ENCODE measurements at places on chromosomes 5 and 9.

DNA sequence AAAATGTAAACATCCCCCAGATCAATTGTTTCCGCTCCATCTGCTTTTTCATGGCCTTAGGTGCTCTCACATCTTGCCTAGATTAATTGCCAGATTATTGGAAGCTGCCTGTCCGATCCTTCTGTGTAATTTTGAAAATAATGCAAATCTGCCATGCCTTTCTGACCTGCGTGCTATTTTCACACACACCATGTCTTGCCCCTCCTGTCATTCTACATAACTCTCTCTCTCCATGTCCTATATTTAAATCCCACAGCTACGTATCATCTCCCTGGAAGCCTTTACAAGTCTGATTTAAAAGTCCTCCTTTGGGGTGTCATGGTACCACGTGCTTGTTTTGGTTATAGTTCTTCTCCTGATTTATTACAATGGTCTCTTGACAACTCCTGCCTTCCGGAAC lies 247.6 kb upstream of the ELAVL2 start:
- no peak for DNase-seq

DNA sequence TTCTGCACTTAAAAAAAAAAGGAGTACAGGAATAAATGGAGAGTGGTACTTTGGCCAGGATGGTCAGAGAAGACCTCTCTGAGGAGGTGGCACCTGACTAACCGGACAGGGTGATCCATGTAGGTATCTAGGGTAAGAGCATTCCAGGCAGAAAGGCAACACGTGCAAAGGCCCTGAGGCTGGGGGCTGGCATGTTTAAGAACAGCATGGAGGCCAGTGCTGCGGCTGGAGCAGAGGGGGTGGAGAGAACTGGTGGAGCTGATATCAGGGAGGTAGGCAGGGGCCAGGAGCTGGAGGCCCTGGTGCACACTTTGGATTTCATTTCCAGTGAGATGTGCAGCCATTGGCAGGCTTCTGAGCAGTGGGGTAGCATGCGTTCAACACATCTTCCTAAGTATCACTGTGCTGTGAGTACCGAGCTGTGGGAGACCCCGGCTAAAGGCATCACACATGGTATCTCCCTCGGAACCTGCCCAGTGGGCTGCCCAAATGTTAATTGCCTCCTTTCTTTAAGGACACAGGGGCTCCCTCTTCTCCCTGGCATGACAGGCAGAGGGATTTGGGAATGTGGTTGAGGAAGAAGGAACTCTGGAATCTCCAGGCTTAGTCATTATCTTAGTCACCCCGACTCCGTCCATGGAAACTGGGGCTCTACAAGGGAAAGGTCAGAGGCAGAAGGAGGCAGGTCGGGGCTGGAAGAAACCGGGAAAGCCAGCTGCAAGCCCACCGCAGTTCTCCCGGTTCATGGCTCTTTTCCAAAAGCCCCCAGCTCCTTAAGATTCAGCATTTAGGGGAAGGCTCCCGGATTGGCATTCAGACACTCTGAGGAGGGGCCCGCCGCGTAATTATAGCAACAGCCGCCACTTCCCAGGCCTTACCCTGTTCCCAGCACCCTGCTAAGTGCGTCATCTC lies 18.6 kb downstream of the SLC6A7 start:
- DNase-seq = no peak

GRCh38 chr9:106467113-106467864 lies 395.7 kb upstream of the ZNF462 start:
- DNase-seq = no peak

- no peak for DNase-seq
Observed at GRCh38 chr9:42386477-42386876, 203.0 kb downstream of the SPATA31A6 start.
